Kidney tubule cell (primary cell): ENCODE measurements at places on chromosomes 5 and 9.

DNA sequence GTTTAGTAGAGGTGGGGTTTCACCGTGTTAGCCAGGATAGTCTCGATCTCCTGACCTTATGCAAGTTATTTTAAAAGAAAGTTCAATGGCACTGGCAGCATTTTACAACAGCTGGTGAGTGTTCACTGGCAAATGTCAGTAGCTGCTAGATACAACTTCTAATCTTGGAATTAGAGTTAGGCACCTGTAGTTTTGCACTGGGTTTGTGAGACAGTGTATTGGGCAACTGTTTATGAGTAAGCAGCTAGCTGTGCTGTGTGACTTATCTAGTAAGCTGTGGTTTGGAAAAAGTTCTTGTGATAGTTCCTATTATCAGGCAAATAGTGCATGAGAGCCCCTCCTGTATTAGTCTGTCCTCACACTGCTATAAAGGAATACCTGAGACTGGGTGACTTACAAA lies 61.5 kb downstream of the UBE2QL1 start:
- no peak for DNase-seq

- DNase-seq = no peak
These were observed 723.3 kb downstream of the CETN3 start for GRCh38 chr5:89686081-89686765.

- peak; percentile 61 for DNase-seq
These were observed 197.4 kb downstream of the SEMA5A start for GRCh38 chr5:9348401-9348996.

DNA sequence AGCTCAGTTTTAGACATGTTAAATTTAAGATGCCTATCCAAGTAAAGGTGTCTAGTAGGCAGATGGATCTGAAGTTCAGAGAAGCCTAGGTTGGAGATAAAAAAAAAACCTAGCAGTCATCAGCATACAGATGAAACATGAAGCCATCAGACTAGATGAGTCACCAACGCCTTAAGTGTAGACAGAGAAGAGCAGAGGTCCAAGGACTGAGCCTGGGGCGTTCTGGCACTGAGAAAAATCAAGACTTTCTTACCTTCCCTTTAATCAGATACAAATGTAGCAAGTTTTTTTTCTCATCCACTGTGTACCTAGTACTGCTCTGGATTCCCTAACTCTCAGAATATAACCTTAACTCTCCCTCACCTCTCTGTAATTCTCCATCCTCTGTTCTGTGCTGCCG lies 97.3 kb downstream of the SIL1 start:
- peak; percentile 26 for DNase-seq

DNA sequence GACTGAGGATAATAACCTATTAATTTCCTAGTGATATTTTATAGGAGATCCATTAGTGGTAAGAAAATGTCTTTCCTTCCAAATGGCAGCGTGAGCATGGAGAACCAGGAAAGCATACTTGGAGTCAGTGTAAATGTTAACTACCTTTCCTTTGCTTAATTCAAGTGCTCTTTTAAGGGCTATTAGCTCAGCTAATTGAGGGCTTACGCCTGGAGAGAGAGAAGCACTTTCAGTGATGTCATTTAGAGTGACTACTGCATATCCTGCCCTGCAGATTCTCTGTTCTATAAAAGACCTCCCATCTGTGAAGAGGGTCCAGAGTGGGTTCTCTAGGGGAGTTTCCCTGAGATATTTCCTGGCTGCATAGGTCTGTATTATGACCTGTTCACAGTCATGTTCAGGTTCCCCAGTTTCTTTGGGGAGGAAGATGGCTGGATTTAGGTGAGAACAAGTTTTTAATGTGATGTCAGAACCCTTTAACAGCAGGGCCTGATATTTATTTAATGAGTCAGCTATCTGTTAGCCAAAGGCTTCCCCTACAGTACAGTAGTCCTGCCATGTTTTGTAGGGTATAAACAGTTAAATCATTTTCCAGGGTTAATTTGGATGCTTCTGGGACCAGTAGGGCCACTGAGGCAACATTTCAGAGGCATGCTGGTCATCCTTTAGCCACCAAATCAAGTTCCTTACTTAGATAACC lies 89.6 kb downstream of the TRIM36 start:
- DNase-seq = peak; percentile 19

GRCh38 chr9:3836011-3836410 lies 310.2 kb upstream of the RFX3 start:
- no peak for DNase-seq
